ENCODE measurements at places on chromosomes 13 and 19.

DNA sequence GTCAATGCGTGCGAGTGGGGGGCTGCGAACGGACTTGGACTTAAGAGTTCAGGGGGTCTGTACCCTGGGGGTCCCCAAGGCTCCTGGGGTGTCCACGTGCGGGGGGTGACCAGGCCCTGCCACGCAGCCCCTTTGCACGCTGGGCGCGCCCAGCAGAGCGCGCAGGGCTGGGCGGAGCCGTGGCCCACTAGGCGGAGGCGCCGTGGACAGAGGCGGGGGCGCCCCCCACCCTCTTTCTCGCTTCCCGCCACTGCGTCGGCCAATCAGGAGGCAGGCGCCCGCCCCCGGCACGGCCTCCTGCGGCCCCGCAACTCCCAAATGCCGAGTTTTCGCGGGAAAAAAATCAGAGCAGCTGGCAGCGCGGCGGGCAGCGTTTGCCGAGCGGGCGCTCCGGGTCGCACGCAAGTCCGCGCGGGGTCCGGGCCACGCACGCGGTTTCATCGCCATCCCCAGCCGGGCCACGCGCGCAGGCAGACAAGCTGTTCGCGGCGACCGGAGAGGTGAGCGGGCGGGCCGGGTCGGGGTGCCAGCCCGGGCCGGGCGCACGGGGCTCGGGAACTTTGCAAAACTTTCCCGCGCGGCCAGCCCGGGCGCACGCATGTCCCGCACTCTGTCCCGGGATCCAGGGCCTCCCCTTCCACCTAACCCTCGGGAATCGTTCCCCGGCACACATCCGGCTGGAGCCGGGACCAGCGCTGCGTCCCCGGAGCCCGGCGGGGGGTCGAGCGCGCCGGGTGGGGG is at the start of gene UHRF1:
TSS of gene UHRF1 (plus strand) at position 346 of the 741 bp plus-strand sequence. CDS start 1,385 bp downstream, outside the sequence.
- DNase-seq = no peak

DNA sequence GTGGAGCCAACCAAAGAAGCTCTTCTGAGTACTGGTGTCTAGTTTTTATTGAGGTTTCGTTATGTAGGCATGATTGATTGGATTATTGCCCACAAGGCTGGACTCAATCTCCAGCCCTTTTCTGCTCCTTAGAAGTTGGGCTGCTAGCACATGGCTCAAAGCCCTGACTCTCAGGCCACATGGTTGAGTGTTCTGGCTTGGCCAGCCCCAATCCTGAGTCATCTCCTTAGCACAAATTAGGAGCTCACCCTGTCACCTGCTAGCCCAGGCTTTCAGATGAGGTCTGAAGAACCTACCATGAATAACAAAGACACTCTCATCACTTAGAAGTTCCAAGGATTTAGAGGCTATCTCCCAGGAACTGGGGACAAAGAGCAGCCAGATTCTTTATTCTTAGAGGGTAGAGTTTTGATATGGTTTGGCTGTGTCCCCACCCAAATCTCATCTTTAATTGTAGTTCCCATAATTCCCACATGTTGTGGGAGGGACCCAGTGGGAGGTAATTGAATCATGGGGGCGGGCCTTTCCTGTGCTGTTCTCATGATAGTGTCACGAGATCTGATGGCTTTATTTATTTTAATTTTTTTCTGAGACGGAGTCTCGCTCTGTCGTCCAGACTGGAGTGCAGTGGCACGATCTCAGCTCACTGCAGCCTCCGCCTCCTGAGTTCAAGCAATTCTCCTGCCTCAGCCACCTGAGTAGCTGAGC is 11.3 kb downstream of the DPY19L3 start:
- no peak for DNase-seq

- no peak for DNase-seq
Observed at GRCh38 chr13:22883956-22884355, 296.8 kb upstream of the SGCG start.

GRCh38 chr19:3535981-3536380 is 3.0 kb upstream of the TEKTIP1 start:
- DNase-seq = no peak

GRCh38 chr19:54189145-54189734 is at the start of gene MBOAT7:
TSS of gene MBOAT7 (minus strand) at chr19:54189580. CDS start at chr19:54188508, 1,072 bp downstream.
- no peak for DNase-seq

DNA sequence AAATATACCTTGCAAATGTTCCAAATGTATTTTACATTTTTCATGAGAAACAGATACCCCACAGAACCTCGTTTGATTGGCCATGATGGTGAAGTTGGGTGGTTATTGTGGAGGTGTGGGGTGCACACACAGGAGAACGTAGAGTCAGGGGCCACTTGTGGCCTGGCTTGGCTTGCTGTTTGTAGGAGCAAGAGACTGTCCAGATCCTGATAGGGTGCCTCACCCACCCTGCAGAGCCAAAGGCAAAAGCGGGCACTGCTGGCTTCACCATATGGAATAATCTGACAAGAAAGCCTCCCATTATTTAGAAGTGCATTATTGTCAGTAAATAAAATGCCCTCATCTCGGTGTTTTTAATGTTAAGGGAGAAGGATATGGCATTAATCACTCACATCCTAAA is 330.2 kb downstream of the TEX29 start:
- DNase-seq = no peak

DNA sequence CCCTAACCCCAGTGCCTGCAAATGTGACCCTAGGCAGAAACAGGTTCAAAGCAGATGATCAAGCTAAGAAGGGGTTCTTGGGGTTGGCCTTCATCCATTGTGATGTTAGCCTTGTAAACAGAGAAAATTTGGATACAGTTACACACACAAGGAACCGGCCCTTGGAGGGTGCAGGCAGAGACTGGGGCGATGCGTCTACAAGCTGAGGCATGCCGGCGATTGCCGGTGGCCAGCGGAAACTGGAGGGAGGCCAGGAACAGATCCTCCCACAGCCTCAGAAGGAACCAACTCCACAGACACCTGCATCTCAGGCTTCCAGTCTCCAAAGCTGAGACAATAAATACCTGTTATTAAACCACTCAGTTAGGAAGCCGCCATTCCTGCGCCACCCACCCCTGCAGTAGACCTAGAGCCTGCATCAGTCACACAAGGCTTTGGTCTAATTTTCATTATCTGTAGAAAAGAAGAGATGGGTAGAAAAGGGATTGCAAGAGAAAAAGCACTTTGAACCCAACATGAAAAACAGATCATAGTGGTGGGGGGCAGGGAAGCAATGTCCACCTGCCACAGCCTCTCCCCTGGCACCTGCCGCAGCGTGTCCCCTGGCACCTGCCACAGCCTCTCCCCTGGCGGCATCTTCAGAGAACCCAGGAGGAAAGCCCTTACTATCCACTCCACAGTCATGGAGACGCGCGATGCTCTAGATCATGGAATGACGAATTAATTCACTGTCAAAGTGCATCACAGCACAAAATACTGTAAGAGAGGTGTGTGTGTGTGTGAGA is 119.7 kb upstream of the SOX1 start:
- no peak for DNase-seq

- no peak for DNase-seq
Observed at GRCh38 chr13:99356262-99357091, 49.3 kb upstream of the GPR183 start.

GRCh38 chr19:40141551-40141950 is 49.7 kb upstream of the MAP3K10 start:
- no peak for DNase-seq

Data from breast epithelium (tissue), 4 donors.